Cardiac muscle cell (in vitro differentiated cells and primary cell): ENCODE measurements at places on chromosomes 13 and 19.

DNA sequence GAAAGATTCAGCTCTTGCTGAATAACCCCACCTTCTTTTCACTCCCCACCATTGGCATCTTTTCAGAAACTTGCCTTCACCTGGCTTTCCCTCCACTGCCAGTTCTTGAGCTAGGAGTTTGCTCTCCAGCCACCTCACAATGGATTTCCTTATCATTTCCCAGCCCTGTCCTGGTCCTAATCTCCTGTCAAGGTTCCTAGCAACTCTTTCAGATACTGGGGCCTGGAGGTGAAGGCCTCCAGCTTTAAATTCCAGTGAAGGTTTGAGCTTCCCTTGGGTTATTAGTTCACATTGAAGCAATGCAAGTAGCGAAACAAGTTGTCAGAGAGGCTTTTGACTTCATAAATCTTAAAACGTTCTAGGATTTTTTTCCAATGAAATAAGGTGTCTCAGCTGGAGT lies 320.8 kb upstream of the MAB21L1 start:
- H3K4me1 ChIP-seq = peaks cover 17% of the 10 kb centered on the region
- DNase-seq = peak; percentile 63
- peak overlapping the region; percentile 40 for H3K27ac ChIP-seq
- no peak overlapping the region for H3K4me3 ChIP-seq
- H3K36me3 ChIP-seq = no peaks in the 10 kb centered on the region

- H3K27ac ChIP-seq = no peak overlapping the region
- DNase-seq = no peak
- no peaks in the 10 kb centered on the region for H3K27me3 ChIP-seq
- H3K36me3 ChIP-seq = no peaks in the 10 kb centered on the region
- no peak overlapping the region for H3K4me3 ChIP-seq
These were observed 9.2 kb upstream of the FCGBP start for GRCh38 chr19:39943586-39943985.

GRCh38 chr13:41811588-41812021 lies 149.3 kb downstream of the VWA8 start:
- no peaks in the 10 kb centered on the region for H3K27me3 ChIP-seq
- H3K27ac ChIP-seq = peak overlapping the region; percentile 11
- peaks cover 18% of the 10 kb centered on the region for H3K4me1 ChIP-seq
- peaks cover 11% of the 10 kb centered on the region for H3K36me3 ChIP-seq
- H3K4me3 ChIP-seq = no peak overlapping the region
- DNase-seq = no peak

GRCh38 chr13:106752584-106753170 lies 184.7 kb upstream of the ARGLU1 start:
- no peaks in the 10 kb centered on the region for H3K36me3 ChIP-seq
- H3K27me3 ChIP-seq = no peaks in the 10 kb centered on the region
- H3K4me1 ChIP-seq = peaks cover 33% of the 10 kb centered on the region
- H3K27ac ChIP-seq = no peak overlapping the region

DNA sequence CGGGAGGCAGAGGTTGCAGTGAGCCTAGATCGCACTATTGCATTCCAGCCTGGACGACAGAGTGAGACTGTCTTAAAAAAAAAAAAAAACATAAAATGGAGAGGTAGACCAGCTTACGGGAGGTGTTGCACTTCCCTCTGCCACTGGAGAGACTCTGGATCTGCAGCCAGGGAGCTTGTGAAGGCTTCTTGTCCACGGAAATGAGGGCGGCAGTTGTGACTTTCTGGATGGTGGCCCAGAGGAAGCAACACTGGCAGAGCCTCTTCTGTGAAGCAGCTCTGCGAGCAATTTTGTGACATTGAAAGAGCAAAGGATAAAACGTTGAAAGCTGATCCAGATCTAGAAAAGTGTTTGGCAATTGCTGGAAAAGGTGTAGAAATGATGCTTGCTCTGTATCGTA lies 10.4 kb downstream of the SPINT2 start:
- peaks cover 34% of the 10 kb centered on the region for H3K4me1 ChIP-seq
- H3K4me3 ChIP-seq = no peak overlapping the region
- H3K27me3 ChIP-seq = no peaks in the 10 kb centered on the region
- H3K27ac ChIP-seq = peak overlapping the region; percentile 69
- DNase-seq = peak; percentile 8

GRCh38 chr19:5978606-5979552 lies 939 bp upstream of the RANBP3 start:
- no peak for DNase-seq
- H3K27me3 ChIP-seq = no peaks in the 10 kb centered on the region
- peaks cover 6% of the 10 kb centered on the region for H3K4me1 ChIP-seq
- no peaks in the 10 kb centered on the region for H3K36me3 ChIP-seq
- H3K4me3 ChIP-seq = peak overlapping the region; percentile 21

DNA sequence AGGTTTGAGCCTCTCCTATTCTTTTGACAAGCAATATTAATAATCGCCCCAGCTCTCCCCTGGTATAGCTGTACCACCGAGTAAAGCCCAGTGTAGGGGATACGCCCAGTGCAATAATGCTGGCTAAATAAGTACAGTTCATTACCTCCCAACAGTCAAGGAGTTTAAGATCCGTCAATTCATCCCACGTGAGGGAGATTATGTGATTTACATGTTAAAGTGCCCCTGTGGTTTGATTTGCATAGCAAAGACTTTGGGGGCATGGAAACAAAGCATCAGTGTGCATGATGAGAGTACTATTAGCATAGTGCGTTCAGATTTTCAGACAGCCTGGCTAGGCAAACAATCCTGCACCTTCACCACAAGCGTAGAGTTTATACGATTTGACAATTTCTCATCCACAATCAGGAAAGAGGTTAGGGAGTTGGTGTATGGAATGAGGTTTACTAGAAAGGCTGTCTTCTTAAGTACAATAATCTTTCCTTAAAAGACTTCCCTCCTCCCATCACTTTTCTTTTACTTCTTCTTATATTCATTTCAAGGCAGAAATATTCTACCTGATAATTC lies 754.0 kb downstream of the DIAPH3 start:
- H3K27ac ChIP-seq = peak overlapping the region; percentile 38
- no peak for DNase-seq
- H3K4me3 ChIP-seq = no peak overlapping the region
- H3K4me1 ChIP-seq = peaks cover 28% of the 10 kb centered on the region
- no peaks in the 10 kb centered on the region for H3K27me3 ChIP-seq

DNA sequence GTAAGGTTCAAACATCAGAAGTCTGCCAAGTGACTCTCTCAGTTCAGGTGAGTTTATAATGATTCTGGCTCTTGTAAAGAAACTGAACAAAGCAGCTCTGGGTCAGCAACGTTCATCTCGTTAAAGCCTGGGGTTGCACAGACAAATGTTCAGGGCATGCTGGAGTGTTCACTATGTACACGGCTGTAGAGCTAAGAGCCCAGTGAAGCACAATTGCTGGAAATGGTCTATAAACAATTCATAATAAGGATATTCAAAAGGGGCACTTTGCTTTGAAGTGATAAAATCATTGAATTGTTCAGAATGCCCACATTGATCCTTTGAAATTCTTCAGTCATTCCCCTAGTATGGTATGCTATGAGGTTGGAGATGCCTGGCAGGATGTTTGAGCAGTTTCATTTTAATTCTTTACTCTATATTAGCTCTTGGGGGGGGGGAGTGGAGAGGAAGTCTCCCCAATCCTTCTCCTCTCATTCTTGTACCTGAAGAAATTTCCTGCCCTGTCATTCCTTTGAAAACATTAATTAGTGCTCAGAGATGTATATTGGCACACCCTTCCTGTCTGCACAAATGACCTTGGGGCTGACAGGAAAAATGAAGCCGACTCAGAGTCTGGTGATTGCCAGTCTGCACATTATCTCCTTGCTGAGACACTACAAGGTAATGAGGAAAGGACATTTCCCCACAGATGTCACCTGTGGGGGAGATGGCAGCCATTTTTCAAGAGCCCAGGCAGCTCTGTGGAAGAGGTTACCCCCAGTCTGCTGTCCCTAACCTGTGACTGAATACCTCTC lies 145.5 kb downstream of the DLEU7 start:
- H3K27me3 ChIP-seq = no peaks in the 10 kb centered on the region
- H3K36me3 ChIP-seq = no peaks in the 10 kb centered on the region

GRCh38 chr13:63625869-63626268 lies 2210.2 kb upstream of the PCDH20 start:
- no peaks in the 10 kb centered on the region for H3K36me3 ChIP-seq
- H3K4me3 ChIP-seq = no peak overlapping the region
- H3K27me3 ChIP-seq = no peaks in the 10 kb centered on the region
- no peak overlapping the region for H3K27ac ChIP-seq
- no peak for DNase-seq

DNA sequence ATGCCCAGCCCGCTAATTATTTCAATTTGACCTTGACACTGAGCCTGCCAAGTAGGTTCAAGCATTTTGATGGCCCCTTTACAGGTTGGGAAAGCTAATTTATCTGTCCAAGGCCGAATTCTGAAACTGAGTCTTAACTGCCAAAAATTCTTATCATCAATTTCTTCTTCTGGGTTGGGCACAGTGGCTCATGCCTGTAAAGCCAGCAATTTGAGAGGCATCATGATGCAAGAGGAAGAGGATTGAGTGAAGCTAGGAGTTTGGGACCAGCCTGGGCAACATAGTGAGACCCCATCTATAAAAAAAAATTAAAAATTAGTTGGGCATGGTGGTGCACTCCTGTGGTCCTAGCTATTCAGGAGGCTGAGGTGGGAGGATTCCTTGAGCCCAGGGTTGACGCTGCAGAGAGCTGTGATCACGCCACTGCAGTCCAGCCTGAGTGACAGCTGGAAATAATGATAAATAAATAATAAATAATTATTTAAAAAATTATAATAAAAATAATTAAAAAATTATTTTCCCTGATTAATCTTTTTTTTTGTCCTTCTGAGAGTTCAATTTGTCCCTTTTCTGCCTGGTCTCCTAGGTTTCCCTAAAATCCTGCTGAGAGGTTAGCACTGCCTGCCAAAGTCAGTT lies 1.3 kb upstream of the LDLR start:
- no peaks in the 10 kb centered on the region for H3K27me3 ChIP-seq
- no peaks in the 10 kb centered on the region for H3K36me3 ChIP-seq
- H3K4me1 ChIP-seq = peaks cover 26% of the 10 kb centered on the region
- peak overlapping the region; percentile 100 for H3K27ac ChIP-seq

DNA sequence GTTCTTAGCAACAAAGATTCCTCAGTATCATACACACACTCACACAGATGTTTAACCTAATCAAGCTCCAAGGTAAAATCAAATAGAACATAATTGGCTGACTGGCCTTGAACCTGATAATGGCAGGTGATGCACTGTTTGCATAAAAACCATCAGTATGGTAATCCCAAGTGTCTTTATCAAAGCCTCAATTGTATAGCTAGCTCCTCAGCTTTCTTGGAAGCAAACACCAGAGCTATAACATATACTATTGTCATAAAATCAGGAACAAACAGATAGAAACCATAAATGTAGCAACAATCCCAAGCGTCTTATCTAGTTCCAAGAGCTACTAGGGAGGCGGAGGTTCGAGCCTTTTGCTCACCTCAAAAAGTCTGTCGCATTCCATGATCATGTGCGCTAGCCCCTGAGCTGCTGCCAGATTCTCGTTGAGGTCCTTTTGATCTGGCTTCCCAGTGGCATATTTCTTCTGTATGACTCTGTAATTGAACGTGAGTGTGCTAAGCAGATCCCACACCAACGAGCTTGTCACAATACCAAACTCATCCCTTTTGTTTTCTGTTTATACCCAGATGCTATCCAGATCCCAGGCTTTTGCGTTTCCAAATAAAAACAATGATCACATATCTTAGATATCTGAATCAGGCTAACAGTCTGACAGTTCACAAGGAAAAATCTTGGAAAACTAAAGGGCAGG lies 95.3 kb downstream of the KL start:
- H3K27me3 ChIP-seq = no peaks in the 10 kb centered on the region
- peak; percentile 65 for DNase-seq
- no peak overlapping the region for H3K4me3 ChIP-seq
- H3K27ac ChIP-seq = no peak overlapping the region
- peaks cover 30% of the 10 kb centered on the region for H3K36me3 ChIP-seq

GRCh38 chr19:45477186-45477585 lies 9.4 kb downstream of the FOSB start:
- no peak for DNase-seq
- no peaks in the 10 kb centered on the region for H3K27me3 ChIP-seq
- peaks cover 4% of the 10 kb centered on the region for H3K4me1 ChIP-seq

GRCh38 chr19:39996811-39997637 lies at the start of gene ZNF546:
TSS of gene ZNF546 (plus strand) at chr19:39997060. CDS start at chr19:39998327, 1,267 bp downstream.
- no peaks in the 10 kb centered on the region for H3K36me3 ChIP-seq
- peaks cover 4% of the 10 kb centered on the region for H3K4me1 ChIP-seq
- peak; percentile 92 for DNase-seq
- H3K27me3 ChIP-seq = no peaks in the 10 kb centered on the region
- H3K4me3 ChIP-seq = peak within 1 kb of the TSS; percentile 87

GRCh38 chr19:45998834-45999233 lies 3.6 kb downstream of the CCDC61 start:
- H3K36me3 ChIP-seq = no peaks in the 10 kb centered on the region
- H3K4me3 ChIP-seq = no peak overlapping the region
- H3K27me3 ChIP-seq = peaks cover 12% of the 10 kb centered on the region

DNA sequence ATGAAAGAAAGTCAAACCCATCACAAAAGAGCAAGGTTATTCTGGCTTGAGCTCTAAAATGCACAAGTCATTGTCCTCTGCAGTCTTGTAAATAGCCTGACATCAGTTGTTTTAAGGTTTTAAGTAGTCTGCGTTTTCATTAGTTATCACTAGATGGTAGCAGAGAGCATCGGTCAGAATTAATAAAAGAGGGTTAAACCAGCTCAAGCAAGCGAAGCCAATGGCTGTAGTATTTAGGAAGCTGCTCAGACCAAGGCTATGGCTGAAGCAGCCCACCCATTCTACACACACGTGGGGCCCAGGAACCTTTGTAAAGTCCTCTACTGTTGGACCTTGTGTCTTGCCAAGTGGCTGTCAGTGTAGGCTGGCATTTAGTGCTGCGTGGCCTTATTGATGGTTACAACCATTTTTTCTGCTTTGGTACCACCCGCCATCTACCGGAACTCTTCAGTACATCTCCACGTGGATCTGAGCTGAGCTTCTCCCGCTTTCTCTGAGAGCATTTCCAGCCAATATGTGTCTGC lies 13.3 kb upstream of the ZNF57 start:
- H3K36me3 ChIP-seq = no peaks in the 10 kb centered on the region
- H3K27me3 ChIP-seq = no peaks in the 10 kb centered on the region
- no peak overlapping the region for H3K27ac ChIP-seq
- H3K4me1 ChIP-seq = no peaks in the 10 kb centered on the region
- DNase-seq = peak; percentile 72

GRCh38 chr19:47437500-47437899 lies 18.2 kb upstream of the MEIS3 start:
- no peaks in the 10 kb centered on the region for H3K36me3 ChIP-seq
- no peak for DNase-seq
- H3K4me1 ChIP-seq = no peaks in the 10 kb centered on the region
- H3K4me3 ChIP-seq = no peak overlapping the region

DNA sequence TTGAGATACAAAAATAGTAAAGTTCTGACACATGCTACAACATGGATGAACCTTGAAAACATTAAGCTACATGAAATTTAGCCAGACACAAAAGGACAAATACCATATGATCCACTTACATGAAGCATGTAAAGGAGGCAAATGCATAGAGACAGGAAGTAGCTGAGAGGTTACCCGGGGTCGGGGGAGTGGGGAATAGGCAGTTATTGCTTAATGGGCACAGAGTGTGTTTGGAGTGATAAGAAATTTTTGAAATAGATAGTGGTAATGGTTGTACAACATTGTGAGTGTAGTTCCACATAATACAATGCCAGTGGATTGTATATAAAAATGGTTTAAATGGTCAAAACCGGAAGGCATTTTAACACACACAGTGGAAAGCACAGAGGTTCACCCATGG lies 4.3 kb downstream of the N4BP2L1 start:
- H3K27me3 ChIP-seq = peaks cover 8% of the 10 kb centered on the region
- H3K4me1 ChIP-seq = peaks cover 4% of the 10 kb centered on the region
- DNase-seq = no peak
- H3K27ac ChIP-seq = no peak overlapping the region
- no peak overlapping the region for H3K4me3 ChIP-seq
- H3K36me3 ChIP-seq = no peaks in the 10 kb centered on the region

GRCh38 chr19:14119146-14119545 lies 1.6 kb upstream of the PRKACA start:
- H3K4me1 ChIP-seq = peaks cover 32% of the 10 kb centered on the region
- H3K27ac ChIP-seq = peak overlapping the region; percentile 95
- H3K4me3 ChIP-seq = no peak overlapping the region
- no peak for DNase-seq
- H3K36me3 ChIP-seq = no peaks in the 10 kb centered on the region
